ENCODE measurements at places on chromosomes 5 and 9. TPM values are rescaled to one million over a fixed set of nuclear protein-coding genes. Genes with fewer than 3 reads are reported as not detected.

DNA sequence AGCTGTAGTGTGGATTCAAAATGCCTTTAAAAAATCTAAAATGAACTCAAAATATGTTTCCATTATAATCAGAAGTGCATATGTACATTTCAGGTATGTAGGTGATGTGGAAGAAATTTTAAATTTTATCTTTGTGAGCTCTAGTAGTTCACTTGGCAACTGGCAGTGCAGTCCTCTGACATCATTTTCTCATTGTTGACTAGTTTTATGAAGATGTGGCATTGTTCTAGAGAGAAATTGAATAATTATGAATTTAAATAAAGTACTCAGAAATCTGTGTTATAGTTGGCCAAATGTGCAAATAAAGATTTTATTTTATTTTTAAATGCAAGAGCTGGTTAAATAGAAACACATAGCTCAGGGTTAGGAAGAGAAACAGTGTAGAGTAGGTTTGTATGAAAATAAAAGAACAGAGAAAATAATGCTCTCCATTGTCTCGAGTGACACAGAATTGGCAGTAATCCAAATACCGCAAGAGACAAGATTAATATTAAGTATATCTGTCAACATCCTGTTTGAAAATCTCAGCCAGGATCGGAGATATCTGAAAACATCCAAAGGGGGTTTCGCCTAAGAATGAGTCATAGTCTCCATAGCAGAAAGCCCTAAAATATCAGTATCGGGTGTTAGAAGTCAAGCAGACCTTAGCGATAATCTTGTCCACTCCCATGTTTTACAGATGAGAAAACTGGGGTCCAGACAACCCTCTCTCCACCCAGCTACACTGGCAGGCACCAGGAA is 189.4 kb downstream of the CCDC192 start:
- no peak overlapping the region for H3K27ac ChIP-seq
- peaks cover 7% of the 10 kb centered on the region for H3K4me1 ChIP-seq
- DNase-seq = no peak
- no peaks in the 10 kb centered on the region for H3K27me3 ChIP-seq
- peaks cover 1% of the 10 kb centered on the region for H3K36me3 ChIP-seq
- no peak overlapping the region for H3K4me3 ChIP-seq

- no peak overlapping the region for H3K4me3 ChIP-seq
- DNase-seq = no peak
- no peaks in the 10 kb centered on the region for H3K4me1 ChIP-seq
Observed at GRCh38 chr9:23672151-23672550, 153.9 kb downstream of the ELAVL2 start.

- peaks cover 1% of the 10 kb centered on the region for H3K4me1 ChIP-seq
- H3K27me3 ChIP-seq = peaks cover 7% of the 10 kb centered on the region
- H3K27ac ChIP-seq = no peak overlapping the region
- H3K36me3 ChIP-seq = no peaks in the 10 kb centered on the region
- no peak for DNase-seq
- H3K4me3 ChIP-seq = no peak overlapping the region
Observed at GRCh38 chr5:123303802-123304201, 119.4 kb downstream of the CEP120 start.

DNA sequence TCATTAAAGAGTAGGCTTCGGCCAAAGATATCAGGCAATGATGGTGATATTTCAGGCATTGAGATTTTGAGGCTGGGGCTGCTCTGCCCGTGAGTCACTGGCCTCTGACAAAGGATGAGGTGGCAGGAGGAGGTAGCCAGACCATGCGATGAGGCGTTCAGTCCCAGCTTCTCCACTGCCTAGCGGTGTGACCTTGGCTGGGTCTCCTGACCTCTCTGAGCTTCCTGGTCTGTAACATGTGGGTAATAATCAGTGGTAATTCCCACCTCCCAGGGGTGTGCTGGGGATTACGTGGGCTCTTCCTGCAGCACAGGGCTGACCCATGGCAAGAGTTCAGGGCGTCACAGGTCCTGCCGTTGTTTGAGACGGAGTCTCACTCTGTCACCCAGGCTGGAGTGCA is 73.2 kb upstream of the RAPGEF1 start:
- H3K4me3 ChIP-seq = no peak overlapping the region
- peaks cover 32% of the 10 kb centered on the region for H3K27me3 ChIP-seq
- no peaks in the 10 kb centered on the region for H3K36me3 ChIP-seq

- no peak overlapping the region for H3K4me3 ChIP-seq
- no peaks in the 10 kb centered on the region for H3K4me1 ChIP-seq
- DNase-seq = no peak
- H3K36me3 ChIP-seq = peaks cover 7% of the 10 kb centered on the region
- no peaks in the 10 kb centered on the region for H3K27me3 ChIP-seq
- no peak overlapping the region for H3K27ac ChIP-seq
Observed at GRCh38 chr9:93440896-93441580, 10.4 kb upstream of the FAM120A start.

DNA sequence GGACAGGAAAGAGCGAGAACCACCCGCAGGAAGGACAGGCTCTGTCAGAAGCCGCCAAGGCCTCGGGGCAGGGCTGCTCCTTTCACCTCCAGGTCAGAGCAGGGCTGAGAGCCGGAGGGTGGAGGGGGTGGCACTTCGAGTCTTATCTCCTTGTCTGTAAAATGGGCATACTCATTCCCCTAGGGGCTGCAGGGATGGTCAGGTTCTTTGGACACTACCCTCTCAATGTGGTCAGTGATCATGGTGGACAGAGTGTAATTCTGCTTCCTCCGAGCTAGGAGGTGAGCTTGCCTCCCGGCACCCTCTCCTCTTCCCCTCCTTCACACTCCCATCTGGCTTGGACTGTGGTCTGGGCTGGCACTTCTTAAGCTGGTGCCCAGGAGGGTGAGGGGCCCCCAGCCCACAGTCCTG is 39.6 kb downstream of the RGS3 start:
- H3K4me3 ChIP-seq = no peak overlapping the region
- no peaks in the 10 kb centered on the region for H3K27me3 ChIP-seq
- H3K36me3 ChIP-seq = no peaks in the 10 kb centered on the region
- no peak overlapping the region for H3K27ac ChIP-seq
- peaks cover 6% of the 10 kb centered on the region for H3K4me1 ChIP-seq
- DNase-seq = no peak

DNA sequence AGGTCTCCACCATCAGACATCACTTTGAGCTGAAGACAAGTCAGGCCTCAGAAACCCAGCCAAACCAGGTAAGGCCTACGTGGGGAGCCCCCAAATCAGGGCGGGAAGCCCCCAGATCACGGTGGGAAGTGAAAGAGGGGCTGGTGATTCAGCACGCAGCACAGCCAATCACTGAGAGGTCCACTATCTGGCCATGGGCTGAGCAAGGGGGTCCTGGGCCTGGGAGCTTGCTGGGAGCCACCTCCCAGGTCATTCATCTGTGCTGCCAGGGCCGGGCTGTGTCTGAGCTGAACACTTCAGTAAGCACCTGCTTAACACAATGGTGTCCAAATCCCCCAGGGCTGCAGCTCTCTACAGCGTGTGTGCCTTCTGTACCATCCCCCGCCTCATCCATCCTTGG is 15.5 kb downstream of the MED10 start:
- H3K27ac ChIP-seq = no peak overlapping the region
- H3K4me1 ChIP-seq = peaks cover 14% of the 10 kb centered on the region
- peaks cover 42% of the 10 kb centered on the region for H3K36me3 ChIP-seq
- H3K4me3 ChIP-seq = no peak overlapping the region

DNA sequence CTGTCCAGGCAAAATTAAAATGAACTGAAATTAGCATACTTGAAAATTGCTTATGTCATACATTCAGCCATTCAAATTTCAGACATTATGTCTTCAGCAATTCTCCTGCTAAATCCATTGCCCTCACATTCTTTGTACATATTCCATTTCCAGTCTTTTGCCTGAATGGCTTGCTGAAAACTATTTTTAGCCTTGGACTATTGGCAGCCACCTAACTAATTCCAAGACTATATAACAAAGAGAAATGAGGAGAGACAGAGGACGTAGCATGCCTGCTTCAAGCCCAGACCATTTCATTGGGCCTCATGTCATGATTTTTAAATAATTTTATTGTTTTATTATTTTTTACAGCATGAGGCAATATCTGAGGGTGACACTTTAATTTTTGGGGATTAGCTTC is 100.3 kb downstream of the MRPS30 start:
- H3K36me3 ChIP-seq = no peaks in the 10 kb centered on the region
- no peak overlapping the region for H3K4me3 ChIP-seq
- no peak for DNase-seq
- H3K27me3 ChIP-seq = no peaks in the 10 kb centered on the region

GRCh38 chr9:135821733-135822373 is 85.5 kb downstream of the CAMSAP1 start:
- H3K4me1 ChIP-seq = peaks cover 5% of the 10 kb centered on the region
- H3K27me3 ChIP-seq = no peaks in the 10 kb centered on the region
- DNase-seq = no peak
- H3K27ac ChIP-seq = no peak overlapping the region
- no peak overlapping the region for H3K4me3 ChIP-seq

The ANXA1 gene
- 67.9 TPM for total RNA-seq

GRCh38 chr5:132013006-132013689 is 1.7 kb upstream of the ACSL6 start:
- peaks cover 44% of the 10 kb centered on the region for H3K27me3 ChIP-seq
- H3K4me3 ChIP-seq = no peak overlapping the region
- peaks cover 34% of the 10 kb centered on the region for H3K4me1 ChIP-seq
- DNase-seq = peak; percentile 7
- H3K36me3 ChIP-seq = no peaks in the 10 kb centered on the region
- no peak overlapping the region for H3K27ac ChIP-seq

The LYSMD3 gene
- total RNA-seq = 13.0 TPM

The LHX2 gene
- not detected for total RNA-seq

- H3K27me3 ChIP-seq = no peaks in the 10 kb centered on the region
- no peak for DNase-seq
- no peaks in the 10 kb centered on the region for H3K4me1 ChIP-seq
- H3K27ac ChIP-seq = no peak overlapping the region
- no peak overlapping the region for H3K4me3 ChIP-seq
- H3K36me3 ChIP-seq = no peaks in the 10 kb centered on the region
Observed at GRCh38 chr9:108217431-108218349, 638.1 kb downstream of the ACTL7B start.

GRCh38 chr5:9927106-9927505 is 297.0 kb upstream of the TAS2R1 start:
- peaks cover 1% of the 10 kb centered on the region for H3K36me3 ChIP-seq
- H3K4me3 ChIP-seq = no peak overlapping the region
- H3K4me1 ChIP-seq = no peaks in the 10 kb centered on the region

- H3K4me1 ChIP-seq = peaks cover 18% of the 10 kb centered on the region
- peaks cover 4% of the 10 kb centered on the region for H3K36me3 ChIP-seq
- DNase-seq = peak; percentile 86
- peak overlapping the region; percentile 10 for H3K27ac ChIP-seq
- H3K4me3 ChIP-seq = no peak overlapping the region
Observed at GRCh38 chr5:53069626-53070025, 39.9 kb downstream of the MOCS2 start.

GRCh38 chr9:1536522-1537170 is 478.5 kb upstream of the SMARCA2 start:
- H3K27ac ChIP-seq = no peak overlapping the region
- peaks cover 11% of the 10 kb centered on the region for H3K4me1 ChIP-seq
- DNase-seq = no peak
- H3K4me3 ChIP-seq = no peak overlapping the region
- H3K36me3 ChIP-seq = no peaks in the 10 kb centered on the region

The RGS14 gene
- total RNA-seq = 43.9 TPM

The UBLCP1 gene
- total RNA-seq = 32.9 TPM

GRCh38 chr9:89996773-89997172 is 392.0 kb downstream of the GADD45G start:
- H3K4me1 ChIP-seq = peaks cover 29% of the 10 kb centered on the region
- H3K27me3 ChIP-seq = peaks cover under 1% of the 10 kb centered on the region
- H3K36me3 ChIP-seq = no peaks in the 10 kb centered on the region
- DNase-seq = peak; percentile 49
- H3K27ac ChIP-seq = no peak overlapping the region

GRCh38 chr9:108083160-108083750 is 593.7 kb upstream of the KLF4 start:
- no peaks in the 10 kb centered on the region for H3K4me1 ChIP-seq
- no peak overlapping the region for H3K27ac ChIP-seq
- H3K27me3 ChIP-seq = no peaks in the 10 kb centered on the region
- H3K36me3 ChIP-seq = no peaks in the 10 kb centered on the region
- no peak for DNase-seq
- no peak overlapping the region for H3K4me3 ChIP-seq

GRCh38 chr5:147956842-147957223 is 50.5 kb upstream of the C5orf46 start:
- DNase-seq = no peak
- no peak overlapping the region for H3K27ac ChIP-seq
- no peak overlapping the region for H3K4me3 ChIP-seq
- no peaks in the 10 kb centered on the region for H3K4me1 ChIP-seq
- H3K27me3 ChIP-seq = no peaks in the 10 kb centered on the region
- no peaks in the 10 kb centered on the region for H3K36me3 ChIP-seq

The GPR150 gene
- total RNA-seq = 0.50 TPM

The PKD2L2 gene
- total RNA-seq = not detected

GRCh38 chr5:40841068-40841805 is at the start of gene CARD6:
Gene CARD6 (plus strand): TSS chr5:40841367. CDS start chr5:40841383, 16 bp downstream.
- H3K4me3 ChIP-seq = peak within 1 kb of the TSS; percentile 80
- H3K36me3 ChIP-seq = no peaks in the 10 kb centered on the region
- H3K4me1 ChIP-seq = peaks cover 21% of the 10 kb centered on the region
- peak within 1 kb of the TSS; percentile 71 for H3K27ac ChIP-seq
- H3K27me3 ChIP-seq = no peaks in the 10 kb centered on the region

The DMGDH gene
- 1.7 TPM for total RNA-seq

- no peak overlapping the region for H3K27ac ChIP-seq
- H3K4me1 ChIP-seq = no peaks in the 10 kb centered on the region
- H3K27me3 ChIP-seq = no peaks in the 10 kb centered on the region
- no peak for DNase-seq
Observed at GRCh38 chr5:170405817-170406216, 16.6 kb upstream of the KCNMB1 start.

The BRIX1 gene
- total RNA-seq = 71.4 TPM

The FAM221B gene
- total RNA-seq = not detected

- DNase-seq = no peak
- H3K36me3 ChIP-seq = no peaks in the 10 kb centered on the region
- H3K27me3 ChIP-seq = no peaks in the 10 kb centered on the region
- no peak overlapping the region for H3K4me3 ChIP-seq
- no peak overlapping the region for H3K27ac ChIP-seq
Observed at GRCh38 chr5:16271851-16272250, 92.3 kb upstream of the MARCHF11 start.

GRCh38 chr9:123355761-123356431 is at the start of gene CRB2:
Gene CRB2 (plus strand): TSS chr9:123356197. CDS start chr9:123356261, 64 bp downstream.
- peak within 1 kb of the TSS; percentile 13 for H3K27ac ChIP-seq
- H3K36me3 ChIP-seq = no peaks in the 10 kb centered on the region
- H3K4me3 ChIP-seq = no peak within 1 kb of the TSS
- no peak for DNase-seq
- H3K27me3 ChIP-seq = peaks cover 16% of the 10 kb centered on the region

GRCh38 chr9:23587903-23588302 is 238.1 kb downstream of the ELAVL2 start:
- H3K27ac ChIP-seq = no peak overlapping the region
- H3K27me3 ChIP-seq = no peaks in the 10 kb centered on the region
- no peak for DNase-seq
- no peak overlapping the region for H3K4me3 ChIP-seq

GRCh38 chr5:110879675-110880074 is 140.9 kb downstream of the SLC25A46 start:
- no peak overlapping the region for H3K27ac ChIP-seq
- no peaks in the 10 kb centered on the region for H3K4me1 ChIP-seq
- no peaks in the 10 kb centered on the region for H3K27me3 ChIP-seq
- H3K4me3 ChIP-seq = no peak overlapping the region
- H3K36me3 ChIP-seq = no peaks in the 10 kb centered on the region
- DNase-seq = no peak

GRCh38 chr9:98983295-98984268 is 39.9 kb downstream of the COL15A1 start:
- no peak overlapping the region for H3K27ac ChIP-seq
- no peak for DNase-seq
- no peaks in the 10 kb centered on the region for H3K27me3 ChIP-seq

- no peak overlapping the region for H3K27ac ChIP-seq
- peaks cover 42% of the 10 kb centered on the region for H3K4me1 ChIP-seq
- H3K4me3 ChIP-seq = no peak overlapping the region
- DNase-seq = no peak
Observed at GRCh38 chr9:114732823-114733222, 50.8 kb upstream of the TEX48 start.

The SLC45A2 gene
- not detected for total RNA-seq
